ENCODE measurements at places on chromosomes 16 and 17.

- no peak for DNase-seq
Measured at GRCh38 chr16:55370762-55371482, 46.9 kb downstream of the IRX6 start.

GRCh38 chr16:61289141-61289540 lies 747.1 kb downstream of the CDH8 start:
- DNase-seq: no peak

DNA sequence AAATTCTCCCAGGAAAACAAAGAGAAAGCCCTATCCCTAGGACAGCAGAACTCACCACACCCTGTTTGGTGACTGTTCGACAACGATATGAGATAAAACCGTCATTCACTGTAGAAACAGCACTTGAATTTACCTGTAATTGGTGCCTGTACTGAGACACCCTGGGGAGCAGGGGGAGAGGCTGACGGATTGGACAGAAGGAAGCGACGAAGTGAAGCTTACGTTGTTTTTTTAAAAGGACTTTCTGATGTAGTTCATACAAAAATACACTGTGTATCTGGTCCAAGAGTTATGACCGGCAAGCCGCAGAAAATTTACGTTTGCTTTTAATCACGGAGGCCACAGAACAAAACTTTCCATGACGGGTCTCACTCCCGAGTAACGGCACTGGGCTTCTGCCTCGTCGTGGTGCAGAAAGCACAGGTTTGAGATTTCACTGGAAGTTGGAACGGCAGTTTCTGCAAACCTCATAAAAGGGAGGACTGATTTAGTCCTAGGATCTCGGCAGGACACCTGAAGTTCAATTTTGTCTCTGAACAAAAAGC lies 9.7 kb downstream of the NXN start:
- DNase-seq: no peak

- DNase-seq: no peak
Measured at GRCh38 chr16:47197536-47198179, 53.9 kb upstream of the NETO2 start.

DNA sequence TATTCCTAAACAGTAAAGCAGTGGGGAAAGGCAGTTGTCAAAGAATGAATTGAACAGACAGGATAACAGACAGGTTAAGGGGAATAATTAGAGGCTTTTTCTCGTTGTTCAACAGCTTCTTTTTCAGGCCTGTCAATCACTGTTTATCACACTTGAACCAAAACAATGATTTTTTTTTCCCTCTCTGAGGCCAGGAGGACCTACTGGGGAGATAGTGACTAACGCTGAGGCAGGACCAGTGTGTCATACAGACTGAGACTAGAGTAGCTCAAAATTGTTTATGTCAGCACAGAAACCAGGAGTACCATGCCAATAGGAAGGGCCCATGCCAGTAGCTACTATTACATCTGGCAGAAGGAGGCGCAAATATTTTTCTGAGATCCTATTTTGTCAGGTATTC lies 41.3 kb upstream of the NLK start:
- no peak for DNase-seq

DNA sequence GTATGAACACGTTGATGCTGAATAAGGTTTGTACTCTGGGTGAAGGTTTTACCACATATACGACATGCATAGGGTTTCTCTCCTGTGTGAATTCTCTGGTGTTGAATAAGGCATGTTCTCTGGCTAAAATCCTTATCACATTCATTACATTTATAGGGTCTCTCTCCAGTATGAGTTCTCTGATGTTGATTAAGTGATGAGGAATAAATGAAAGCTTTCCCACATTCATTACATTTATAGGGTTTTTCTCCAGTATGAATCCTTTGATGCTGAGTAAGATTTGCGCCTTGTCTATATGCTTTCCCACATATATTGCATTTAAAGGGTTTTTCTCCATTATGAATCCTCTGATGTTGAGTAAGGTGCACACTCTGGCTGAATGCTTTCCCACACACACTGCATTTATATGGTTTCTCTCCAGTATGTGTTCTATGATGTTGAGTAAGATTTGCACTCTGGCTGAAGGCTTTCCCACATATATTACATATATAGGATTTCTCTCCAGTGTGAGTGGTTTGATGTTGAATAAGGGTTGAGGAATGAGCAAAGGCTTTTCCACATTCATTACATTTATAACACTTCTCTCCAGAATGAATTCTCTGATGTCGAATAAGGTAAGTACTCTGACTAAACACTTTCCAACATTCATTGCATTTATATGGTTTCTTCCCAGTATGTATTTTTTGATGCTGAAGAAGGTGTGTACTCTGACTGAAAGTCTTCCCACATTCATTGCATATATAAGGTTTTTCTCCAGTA lies 16.9 kb downstream of the ZNF287 start:
- DNase-seq: no peak

DNA sequence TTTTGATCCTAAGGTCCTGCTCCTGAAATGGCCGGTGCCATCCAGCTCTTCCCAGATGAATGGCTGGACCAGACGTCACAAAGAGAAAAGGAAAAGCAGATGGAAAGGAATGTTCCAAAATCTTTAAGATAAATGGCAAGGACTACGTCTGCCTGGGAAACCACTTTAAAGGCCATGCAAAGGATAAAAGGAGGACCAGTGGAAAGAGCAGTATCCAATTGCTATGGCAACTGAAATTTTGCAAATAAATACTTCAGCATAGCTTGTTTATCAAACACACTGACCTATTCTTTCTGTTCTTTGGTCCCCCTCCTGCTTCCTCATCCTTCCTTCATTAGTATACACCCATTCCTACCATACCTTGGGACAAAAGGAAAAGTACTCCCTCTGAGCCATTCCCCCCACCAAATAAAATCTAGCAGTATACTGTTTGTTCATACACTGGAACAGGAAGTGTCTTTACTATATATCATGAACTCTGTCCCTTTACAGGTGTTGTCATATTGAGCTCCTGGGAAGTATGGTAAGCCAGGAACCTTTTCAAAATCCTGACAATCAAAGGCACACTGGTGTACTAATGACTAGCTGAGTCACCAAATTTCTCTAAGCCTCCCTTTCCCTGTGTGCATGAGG lies 37.2 kb upstream of the NUFIP2 start:
- no peak for DNase-seq

DNA sequence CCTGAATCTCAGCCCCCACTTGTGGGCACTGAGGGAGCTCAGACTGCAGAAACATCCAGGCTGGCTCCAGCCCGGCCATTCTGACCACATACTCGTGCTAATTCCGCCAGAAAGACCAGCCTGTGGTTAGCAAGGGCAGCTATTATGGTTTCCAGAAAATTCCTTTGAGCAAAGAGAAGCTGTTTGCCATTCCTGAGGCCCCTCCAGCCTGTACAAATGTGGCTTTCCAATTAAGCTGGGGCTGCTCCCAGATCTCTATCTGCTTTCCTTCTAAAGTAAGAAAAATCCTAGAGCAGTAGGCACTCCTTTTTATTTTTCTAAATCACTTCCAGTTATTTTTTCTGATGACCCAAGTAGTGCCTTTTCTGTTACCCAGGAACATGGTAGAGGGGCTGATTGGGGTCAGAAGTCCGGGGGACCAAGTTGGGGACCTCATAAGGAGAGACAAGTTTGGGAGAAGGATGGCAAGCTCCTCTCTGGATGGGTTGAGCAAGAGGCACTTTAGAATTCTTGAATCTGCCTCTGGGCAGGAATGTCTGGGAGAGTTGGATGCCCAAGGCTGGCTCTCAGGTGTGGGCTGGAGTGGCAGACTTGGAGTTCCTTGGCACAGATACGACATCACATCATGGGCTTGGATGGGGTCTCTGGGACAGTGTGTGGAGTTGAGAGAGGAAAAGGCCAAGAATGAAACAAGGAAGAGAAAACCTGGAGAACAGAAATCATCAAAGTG lies 83.3 kb upstream of the TNRC6C start:
- DNase-seq: no peak

GRCh38 chr16:31006086-31006385 lies 4.4 kb downstream of the STX1B start:
- no peak for DNase-seq

GRCh38 chr17:79023886-79024771 lies at the start of gene C1QTNF1:
Gene C1QTNF1 (plus strand): TSS chr17:79024169. CDS start chr17:79043969, 19,800 bp downstream.
- DNase-seq: no peak

GRCh38 chr17:29714146-29714545 lies 91.4 kb upstream of the CORO6 start:
- no peak for DNase-seq

- no peak for DNase-seq
Measured at GRCh38 chr17:11391134-11391533, 150.1 kb downstream of the SHISA6 start.

DNA sequence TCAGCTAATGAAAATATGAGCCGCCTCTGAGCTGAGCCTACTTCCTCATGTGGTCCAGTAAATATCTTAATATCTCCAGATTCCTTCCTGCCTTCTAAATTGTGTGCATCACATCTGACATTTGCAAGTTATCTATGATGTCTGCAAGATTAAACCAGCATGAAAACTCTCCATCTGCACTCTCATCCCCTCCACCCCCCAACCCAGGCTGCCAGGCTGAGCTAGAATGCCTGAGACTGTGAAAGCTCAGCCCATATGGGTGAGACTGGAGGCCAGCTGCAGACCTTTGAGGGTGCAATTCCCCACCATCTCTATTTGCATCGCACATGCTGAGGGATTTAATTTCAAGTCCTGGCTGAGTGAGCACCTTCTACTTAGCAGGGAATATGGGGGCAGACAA lies 82.8 kb downstream of the ASIC2 start:
- no peak for DNase-seq

- no peak for DNase-seq
Measured at GRCh38 chr16:2163211-2163881, 7.8 kb downstream of the TRAF7 start.

- DNase-seq: no peak
Measured at GRCh38 chr17:28827672-28828071, 14.9 kb downstream of the FAM222B start.

- no peak for DNase-seq
Measured at GRCh38 chr17:57527221-57528057, 217.7 kb downstream of the CCDC182 start.

GRCh38 chr17:66542129-66542966 lies 239.9 kb downstream of the PRKCA start:
- no peak for DNase-seq

DNA sequence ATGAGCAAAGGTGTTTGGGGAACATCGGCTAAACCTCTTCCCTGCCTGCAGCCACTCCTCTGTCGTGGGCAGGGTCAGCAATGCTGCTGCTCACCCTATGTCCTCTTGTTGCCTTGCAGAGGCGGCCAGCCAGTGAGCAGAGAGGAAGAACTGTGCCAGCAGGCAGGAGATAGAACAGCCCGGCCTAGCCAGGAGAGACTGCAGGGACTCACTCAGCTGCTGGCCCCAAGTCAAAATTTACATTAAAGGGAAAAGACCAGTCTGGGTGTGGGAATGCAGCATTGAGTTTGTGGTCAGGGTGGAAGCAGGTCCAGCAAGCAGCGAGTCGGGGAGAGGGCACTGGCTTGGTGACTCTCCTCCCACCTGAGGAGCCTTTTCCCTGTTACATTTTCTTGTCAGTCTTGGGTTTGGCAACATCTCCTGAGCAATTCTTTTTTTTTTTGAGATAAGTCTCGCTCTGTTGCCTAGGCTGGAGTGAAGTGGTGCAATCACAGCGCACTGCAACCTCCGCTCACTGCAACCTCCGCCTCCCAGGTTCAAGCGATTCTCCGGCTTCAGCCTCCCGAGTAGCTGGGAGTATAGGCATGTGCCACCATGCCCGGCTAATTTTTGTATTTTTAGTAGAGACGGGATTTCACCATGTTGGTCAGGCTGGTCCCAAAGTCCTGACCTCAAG lies 22.7 kb downstream of the LIG3 start:
- no peak for DNase-seq

DNA sequence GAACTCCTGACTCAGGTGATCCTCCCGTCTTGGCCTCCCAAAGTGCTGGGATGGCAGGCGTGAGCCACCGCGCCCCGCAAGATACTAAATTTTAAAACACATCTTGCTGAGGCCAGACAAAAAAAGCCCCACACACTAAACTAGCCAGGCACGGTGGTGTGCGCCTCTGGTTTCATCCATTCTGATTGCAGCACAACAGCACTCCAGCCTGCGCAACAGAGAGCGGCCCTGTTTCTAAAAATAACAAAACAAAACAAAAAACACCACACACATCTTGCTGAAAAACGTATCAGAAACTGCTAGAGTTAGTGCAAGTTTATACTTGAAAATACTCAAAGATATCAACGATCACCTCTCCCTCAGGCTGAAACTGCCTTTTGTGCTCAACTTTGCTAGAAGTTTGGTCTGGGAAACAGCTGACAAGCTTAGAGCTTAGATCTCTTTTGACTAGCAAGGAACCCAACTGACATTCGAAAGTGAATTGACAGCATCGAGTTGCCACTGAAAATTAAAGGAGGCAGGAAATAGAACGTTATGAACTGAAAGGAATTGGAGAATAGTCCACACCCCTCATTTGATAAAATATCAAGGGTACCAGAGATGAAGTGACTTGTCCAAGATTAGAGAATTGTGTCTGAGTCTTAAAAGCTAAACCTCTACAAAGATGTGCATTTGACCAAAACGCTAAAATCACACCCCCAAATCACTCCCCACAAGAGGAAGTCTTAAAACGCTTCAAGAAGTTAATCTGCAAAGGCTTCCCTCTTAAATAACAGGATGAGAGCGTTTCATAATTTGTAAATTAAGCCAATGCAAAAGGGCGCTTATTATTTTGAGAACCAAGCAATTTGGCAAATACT lies 908 bp downstream of the COG4 start:
- DNase-seq: no peak

DNA sequence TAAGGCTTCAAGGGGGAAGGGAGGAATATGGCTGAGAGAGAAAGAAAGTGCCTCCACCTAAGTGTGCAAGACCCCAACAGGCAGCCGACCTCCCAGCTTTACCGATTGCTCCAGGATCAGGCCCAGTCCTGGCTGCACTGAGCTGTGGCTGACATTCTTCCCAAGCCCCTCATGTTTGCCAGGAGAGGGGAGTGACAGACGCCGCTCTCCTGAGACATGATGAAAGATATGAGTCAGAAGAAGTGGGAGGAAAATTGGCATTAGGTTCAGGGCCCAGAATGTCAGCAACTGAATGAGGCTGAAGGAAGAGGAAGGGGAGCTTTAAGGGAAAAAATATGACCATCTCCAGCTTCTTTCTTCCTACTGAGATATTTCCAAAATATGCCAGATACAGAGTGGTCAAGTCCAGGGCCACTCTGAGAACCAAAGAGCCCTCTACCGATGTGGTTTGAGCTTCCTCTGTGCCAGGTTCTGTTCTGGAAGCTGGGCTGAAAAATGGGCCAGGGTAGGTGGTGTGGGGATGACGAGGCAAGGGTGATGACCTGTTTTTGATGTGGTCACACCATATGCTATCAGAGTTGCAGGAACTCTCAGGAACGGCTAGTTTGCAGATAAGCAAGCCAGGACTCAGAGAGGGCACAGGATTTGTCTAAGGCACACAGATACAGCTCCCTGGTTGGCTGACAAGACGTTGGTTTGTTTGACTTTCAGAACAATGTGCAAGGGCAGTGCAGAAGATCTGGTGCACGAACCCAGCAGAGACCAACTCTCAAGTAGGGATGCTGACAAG lies 176.7 kb downstream of the SOX9 start:
- DNase-seq: no peak

DNA sequence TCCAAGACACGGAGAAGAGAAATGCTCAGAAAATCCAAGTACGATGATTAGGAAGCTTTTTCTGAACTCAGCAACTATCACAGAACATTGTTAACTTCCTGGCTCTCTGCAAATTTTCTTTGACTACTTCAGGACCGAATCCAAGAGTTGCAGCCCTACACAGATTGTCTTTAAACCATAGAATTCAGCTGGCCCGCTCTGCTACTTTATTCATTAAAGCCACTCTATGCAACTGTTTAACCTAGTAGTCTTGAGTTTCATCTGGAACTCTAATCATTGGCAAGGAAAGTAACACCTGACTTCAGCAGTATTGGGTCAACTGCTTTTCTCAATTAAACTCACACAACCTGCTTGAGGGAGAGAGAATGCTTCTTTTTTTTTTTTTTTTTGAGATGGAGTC lies 210.1 kb downstream of the SLC39A11 start:
- no peak for DNase-seq

Data from memory B cell (primary cell).